ENCODE measurements at places on chromosomes 2 and 18.

DNA sequence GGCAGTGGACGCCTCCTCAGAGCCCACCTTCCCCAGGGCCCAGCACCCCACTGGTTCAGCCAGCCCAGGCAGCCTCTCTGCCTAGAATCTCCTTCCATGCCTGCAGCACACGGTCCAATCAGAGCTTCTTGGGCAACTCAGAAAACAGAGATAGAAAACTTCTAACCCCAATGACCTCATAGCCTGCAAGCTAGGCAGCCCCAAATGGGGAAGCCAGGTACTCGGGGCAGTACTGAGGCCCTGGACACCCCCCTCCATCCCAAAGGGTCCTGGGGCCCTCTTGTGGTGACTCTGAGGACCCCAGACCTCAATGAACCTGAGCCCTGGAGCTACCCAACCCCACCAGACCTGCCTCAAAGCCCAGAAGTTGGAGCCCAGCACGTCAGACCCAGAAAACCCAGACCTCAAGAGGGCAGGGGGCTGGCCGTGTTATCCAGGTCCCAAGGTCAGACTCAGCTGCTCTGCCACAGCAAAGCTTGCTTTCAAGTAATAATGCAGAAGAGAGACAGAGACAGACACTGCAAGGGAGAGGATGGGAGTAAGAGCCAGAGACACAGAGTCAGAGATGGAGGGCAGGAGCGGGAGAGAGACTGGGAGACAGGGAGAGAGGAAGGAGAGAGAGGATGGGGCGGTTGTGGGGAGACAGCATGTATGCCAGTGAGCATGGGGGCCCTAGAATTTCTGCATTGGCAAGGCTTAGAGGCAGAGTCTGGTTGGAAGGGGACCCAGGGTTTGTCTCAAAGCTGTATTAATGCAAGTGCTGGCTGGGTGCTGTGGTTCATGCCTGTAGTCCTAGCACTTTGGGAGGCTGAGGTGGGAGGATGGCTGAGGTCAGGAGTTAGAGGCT is 28.2 kb downstream of the SERTAD2 start:
- no peak for DNase-seq

- DNase-seq = peak; percentile 30
Observed at GRCh38 chr18:616380-616995, 19.7 kb downstream of the CLUL1 start.

- DNase-seq = peak; percentile 20
Observed at GRCh38 chr2:240229603-240230235, 89.3 kb upstream of the OTOS start.

DNA sequence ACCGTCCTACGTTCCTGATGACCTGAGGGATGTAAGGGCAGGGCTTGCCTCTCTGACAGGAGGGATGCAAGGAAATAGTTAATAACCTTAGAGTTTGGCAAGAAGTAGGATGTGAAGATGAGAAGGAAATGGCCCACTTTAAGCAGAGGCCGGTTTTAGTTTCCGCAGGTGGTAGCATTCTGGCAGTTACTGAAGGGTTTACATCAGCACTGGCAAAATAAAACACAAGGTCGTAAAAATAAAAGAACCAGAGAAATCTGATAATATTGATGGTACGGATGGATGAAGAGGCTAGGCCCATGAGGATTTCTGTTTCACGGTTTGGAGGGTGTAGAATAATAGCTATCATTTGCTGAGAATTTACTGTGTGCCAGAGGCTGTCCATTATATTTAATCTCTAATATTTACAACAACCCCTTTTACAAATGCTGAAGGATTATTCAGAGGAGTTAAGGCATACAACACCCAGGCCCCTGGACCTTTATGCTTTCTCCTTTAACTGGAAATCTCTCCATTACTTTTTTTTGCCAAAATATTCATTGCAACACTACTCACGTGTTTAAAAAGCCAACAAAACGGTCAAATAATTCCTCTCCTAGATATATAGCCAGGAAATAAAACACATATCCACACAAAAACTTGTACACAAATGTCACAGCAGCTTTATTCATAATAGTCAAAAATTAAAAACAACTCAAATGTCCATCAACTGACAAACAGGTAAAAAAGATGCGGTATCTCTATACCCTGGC is 28.5 kb downstream of the DAPL1 start:
- DNase-seq = no peak

DNA sequence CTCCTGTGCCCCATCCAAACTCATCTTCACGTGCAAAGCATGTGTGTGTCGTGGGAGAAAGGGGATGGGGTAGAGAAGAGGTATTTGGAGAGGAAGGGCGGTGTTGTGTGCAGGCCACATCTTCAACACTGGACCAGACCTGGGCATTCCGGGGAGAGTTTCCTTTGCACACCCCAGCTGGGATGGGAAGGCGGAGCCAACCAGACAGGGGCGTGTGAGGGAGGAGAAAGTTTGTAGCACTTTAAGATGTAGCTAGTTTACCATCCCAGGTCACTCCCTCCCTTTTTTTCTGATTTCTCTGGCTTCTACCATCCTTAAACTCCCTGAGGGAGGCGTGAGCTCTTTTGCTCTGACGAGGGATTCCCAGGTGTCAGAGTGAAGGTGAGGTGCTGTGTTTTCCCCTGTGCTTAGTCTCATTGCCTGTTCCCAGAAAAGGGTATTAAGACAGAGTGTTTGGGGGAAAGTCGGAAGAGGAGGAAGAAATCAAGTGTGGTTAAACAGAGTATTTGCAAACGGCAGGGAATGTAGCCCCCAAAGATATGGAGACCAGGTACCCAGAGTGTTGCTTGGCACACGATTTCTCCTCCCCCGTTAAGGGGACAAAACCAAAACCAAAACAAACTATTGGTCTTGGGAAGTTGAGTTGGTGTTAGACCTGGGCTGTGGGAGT is 1.6 kb downstream of the SETBP1 start:
- DNase-seq = no peak

GRCh38 chr2:180478883-180479282 is 471.8 kb upstream of the CWC22 start:
- peak; percentile 1 for DNase-seq

DNA sequence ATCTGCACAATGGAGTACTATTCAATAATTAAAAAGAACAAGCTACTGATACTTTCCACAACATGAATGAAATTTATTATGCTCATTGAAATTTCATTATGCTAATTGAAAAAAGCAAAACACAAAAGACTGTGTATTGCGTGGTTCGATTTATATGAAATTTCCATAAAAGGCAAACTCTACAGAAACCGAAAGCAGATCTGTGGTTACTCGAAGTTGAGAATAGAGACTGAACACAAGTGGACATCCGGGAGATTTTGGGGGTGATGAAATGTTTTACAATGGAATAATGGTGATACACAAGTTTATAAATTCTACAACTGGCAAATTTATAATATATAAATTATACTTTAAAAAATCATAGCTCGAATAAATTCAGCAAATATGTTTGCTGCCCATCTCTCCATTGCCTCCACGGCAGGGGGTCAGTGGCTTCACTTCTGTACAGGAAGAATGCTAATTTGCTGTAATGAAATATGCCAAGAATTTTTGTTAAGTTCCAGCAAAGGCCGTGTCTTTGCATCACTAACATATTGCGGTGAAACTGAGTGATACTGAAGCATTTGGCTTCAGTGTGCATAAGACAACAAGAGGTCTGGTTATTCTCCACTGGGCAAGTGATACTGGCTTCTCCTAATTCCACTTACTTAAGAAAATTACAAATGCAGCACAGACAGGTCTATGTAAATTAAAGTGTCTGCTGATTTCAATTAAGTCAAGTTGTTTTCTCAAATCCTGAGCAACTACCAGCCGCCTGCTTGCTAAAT is 96.7 kb downstream of the TMEM163 start:
- DNase-seq = no peak

DNA sequence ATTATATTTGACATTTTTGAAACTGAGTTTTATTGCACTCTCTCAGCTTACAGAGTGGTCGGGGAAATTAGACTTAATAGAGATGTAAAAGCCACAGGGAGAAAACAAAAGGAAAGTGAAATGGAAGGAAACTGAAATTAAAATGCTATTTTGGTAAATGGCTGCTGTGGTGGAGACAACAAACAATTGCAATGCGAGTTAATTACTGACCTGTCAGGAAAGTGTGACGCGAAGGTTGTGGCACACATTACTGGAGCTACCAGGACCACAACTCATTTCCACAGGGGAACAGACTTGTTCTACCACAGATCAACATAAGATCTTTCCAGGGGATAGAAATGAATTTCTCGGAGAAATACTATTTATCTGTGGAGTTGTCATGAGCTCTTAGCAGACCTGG is 19.5 kb downstream of the ARHGAP15 start:
- DNase-seq = no peak

GRCh38 chr2:44936715-44937687 is 4.5 kb upstream of the SIX3 start:
- DNase-seq = no peak

DNA sequence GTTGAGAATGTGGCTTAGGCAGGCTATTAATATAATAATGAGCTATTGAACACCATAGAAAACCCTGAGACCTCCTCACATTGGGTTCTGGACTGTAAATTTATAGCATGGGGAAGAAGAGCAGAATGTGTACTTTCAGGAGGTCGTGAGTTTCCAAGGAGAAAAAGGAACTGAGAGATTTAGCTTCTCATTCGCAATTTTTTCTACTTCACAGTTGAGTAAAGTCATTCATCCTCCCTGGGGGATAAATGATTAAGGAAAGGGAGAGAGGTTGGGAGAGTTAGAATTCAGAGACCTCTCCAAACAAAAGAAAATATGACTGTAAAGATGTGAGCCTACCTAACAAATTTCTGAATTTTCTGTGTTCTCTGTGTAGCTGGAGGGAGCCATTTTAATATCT is 205.8 kb upstream of the CYRIA start:
- no peak for DNase-seq

DNA sequence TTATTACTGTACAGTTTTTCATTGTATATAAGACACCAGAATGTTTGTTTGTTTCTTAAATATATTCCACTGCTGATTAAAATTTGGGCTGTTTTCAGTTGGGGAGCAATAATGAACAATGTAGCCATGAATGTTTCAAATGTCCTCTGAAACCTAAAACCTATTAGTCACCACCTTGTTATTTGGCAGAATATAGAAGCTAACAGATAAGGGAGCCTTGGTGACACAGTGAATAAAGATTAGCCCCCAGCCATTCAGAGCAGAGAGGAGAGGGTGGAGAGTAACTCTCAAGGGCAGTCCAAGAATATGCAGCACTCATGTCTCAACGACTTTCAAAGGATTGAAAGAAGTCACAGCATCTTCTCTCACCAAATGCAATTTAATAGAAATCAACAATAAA is 43.1 kb upstream of the ATP8B1 start:
- peak; percentile 83 for DNase-seq

DNA sequence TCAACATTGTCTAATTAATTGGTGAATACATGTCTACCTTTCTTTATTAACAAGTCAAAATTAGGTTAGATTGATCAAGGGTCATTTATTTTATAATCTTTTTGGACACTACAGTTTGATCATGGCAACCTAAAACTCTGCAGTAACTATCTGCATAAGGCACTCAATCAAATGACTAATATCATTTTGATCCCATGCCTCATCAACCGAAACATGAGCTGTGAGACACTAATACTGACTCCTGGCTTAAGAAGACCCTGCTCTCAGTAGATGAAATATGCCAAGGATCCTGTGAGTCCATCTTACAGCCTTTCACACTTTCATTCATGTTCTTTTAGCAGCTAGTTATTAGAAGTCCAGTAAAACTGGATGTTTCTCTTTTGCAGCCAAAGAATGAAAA is 169.4 kb upstream of the CAVIN2 start:
- DNase-seq = peak; percentile 62

- peak; percentile 29 for DNase-seq
Observed at GRCh38 chr18:63879709-63880108, 7.8 kb upstream of the SERPINB2 start.

- no peak for DNase-seq
Observed at GRCh38 chr2:208492069-208492468, 85.5 kb downstream of the PTH2R start.

DNA sequence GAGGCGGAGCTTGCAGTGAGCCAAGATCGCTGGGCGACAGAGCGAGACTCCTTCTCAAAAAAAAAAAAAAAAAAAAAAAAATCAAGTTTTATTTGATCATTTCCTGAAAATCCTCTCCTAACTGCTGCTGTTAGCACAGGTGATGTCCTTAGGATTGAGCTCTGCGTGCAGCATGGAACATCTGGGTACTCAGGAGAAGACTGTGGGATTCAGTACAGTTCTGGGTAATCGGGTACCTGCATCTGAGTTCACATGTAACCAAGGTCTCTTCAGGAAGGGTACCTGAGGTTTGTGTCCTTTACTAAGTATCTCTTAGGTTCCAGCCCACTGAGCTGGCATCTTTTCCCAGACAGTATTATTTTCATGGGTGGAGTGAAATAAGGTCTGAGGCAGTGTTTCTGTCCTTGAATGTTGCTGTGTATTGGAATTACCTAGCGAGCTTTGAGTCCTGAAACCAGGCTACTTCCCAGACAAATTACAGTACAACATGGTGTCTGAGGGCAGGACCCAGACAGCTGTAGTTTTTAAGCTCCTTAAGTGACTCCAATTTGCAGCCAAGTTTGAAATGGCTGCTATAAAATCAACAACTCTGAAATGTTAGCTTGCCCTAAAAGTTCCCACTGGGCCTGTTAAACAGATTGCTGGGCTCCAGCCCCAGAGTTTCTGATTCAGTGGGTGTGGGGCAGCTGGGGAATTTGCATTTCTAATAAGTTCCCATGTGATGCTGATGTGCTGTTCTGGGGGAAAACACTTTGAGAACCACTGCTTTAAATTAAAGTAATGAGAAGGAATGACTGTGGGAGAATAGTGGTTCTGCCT is 120.5 kb downstream of the PMAIP1 start:
- no peak for DNase-seq

DNA sequence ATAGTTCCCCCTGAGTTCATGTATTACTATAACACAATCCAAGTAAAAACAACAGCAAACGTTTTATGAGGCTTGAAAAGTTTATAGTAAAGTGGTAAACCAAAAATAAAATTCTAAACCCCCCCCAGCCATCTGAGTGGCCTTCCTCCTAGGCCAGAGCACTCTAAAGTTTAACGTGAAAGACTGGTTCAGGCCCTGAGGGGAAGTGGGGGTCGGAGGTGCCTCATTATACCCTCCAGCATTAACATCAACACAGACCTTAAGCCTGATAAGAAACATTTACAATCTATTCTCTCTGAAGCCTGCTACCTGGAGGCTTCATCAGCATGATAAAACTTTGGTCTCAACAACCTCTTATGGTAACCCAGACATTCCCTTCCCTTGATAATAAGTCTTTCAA is 29.0 kb upstream of the CNGA3 start:
- no peak for DNase-seq

- no peak for DNase-seq
Observed at GRCh38 chr2:121768143-121768755, 12.8 kb downstream of the TSN start.

DNA sequence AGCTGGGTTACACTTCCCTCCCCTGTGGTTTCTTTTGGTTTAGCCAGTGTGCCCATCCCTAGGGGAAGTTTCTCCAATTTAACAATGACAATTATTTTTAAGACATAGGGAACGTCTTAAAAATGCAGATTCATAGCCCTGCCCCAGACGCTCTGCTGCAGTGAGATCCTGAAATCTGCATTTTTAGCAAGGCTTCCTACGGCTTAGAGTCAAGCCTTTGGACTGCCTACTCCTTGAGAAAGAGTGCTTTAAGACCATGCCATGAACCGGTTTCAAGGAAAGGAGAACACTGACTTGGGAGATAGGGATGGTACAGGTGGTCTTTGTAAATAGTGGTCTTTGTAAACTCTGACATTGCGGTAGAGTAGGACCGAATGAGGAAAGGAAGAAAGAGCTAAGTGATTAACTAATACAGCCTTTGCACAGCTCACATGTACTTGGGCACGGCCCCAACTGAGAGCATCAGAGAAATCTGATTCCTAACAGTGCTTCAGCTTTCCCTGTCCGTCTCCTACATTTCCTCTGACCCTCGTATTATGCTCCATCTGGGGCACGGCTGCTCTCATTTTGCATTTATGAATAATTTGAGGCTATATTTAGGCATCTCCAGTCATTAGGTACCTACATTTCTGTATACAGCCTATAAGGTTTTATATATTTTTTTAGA is 217.6 kb upstream of the TANK start:
- no peak for DNase-seq

Data from HFFc6 (cell line).